ENCODE measurements at places on chromosomes 4 and X.

DNA sequence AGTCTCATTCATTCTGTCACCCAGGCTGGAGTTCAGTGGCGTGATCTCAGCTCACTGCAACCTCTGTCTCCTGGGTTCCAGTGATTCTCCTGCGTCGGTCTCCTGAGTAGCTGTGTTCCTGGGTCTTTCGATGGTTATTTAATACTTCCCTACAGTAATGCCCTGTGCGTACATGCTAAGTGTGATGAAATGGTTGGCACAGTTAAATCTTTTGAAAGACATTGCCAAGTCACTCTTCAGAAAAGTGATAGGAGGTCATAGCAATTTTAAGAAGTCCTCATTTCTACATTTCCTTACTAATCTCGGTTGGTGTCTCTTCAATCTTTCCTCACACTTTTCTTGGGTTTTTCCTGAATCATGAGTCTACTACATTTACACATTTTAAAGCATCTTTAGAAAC is 14.4 kb downstream of the HTT-AS start:
- no peak for DNase-seq

- no peak for DNase-seq
These were observed 4.5 kb downstream of the RAB39B start for GRCh38 chrX:155259752-155260151.

DNA sequence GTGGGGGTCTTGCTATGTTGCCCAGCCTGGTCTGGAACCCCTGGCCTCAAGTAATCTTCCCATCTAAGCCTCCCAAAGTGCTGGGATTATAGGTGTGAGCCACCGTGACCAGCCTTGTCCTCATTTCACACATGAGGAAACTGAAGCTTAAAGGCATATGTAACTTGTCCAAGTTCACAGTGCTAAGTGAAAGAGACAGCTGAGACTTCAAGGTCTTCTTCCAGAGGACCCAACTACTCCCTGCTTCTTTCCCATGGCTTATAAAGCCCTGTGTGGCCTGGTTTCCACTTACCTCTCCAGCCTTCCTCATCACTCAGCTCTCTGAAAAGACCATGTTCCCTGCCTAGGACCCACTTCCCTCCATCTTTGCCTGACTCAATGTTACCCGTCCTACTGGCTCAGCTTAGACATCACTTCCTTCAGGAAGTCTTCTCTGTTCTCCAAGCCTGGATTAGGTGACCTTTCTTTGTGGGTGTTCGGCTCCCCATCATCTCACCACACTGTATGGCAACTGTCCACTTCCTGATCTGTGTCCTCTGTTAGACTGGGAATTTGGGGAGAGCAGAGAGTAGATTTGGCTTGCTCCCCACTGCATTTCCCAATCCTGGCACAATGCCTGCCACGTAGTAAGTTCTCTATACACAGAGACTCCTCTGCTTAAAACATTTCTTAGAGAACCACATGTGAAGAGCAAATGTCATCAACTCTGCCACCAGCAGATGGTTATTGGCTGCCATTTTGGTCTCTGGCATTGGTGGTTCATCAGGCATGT is 30.4 kb upstream of the LAMP2 start:
- DNase-seq, result no peak

- no peak for DNase-seq
These were observed 1342.9 kb downstream of the ADGRL3 start for GRCh38 chr4:62543002-62543401.

GRCh38 chrX:23742174-23742696 is 841 bp downstream of the ACOT9 start:
- DNase-seq, result peak; percentile 79

DNA sequence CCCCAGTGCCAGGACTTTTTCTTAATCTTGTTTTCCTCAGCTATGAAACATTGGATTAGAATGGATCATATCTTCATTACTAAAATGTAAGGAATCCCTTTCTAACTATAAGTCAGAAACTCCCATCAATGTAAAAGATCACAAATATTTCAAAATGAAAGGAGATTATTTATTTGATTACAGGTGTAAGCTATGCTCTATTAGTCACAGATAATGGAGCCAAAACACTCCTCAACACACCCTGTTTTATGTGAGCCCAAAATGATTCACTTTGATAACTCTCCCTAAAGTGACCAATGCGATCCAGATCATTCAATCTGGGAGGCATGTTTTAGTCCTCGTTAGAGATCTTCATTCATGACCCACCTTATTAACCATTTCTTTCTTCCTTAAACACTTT is 566.7 kb upstream of the TENM3 start:
- DNase-seq, result no peak

- DNase-seq, result no peak
These were observed 5.8 kb downstream of the BEX4 start for GRCh38 chrX:103220511-103221323.

DNA sequence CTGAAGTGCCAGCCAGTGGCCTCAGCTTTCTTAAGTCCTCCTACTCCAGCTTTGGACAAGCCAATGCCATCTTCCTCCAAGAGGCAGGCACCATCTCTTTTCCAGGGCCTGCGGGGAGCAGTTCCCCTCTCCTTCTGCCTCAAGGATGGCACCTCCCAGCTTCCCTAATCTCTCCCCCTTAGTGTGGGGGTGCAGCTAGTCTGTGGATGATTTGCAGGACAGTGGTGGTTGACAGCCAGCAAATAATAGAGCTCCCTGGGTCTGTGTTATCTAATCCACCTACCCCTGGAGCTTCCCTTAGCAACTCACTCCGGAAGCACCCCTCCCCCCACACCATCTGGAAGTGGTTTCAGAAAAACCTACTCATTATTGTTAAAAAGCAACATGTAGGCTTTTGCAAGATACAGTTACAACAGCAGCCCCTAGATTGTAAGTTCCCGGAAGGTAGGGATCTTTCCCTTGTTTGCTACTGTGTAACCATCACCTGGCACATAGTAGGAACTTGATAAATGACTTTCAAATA is 247.1 kb downstream of the BCOR start:
- DNase-seq, result no peak

GRCh38 chrX:153519569-153520286 is 2.3 kb downstream of the ATP2B3 start:
- peak; percentile 21 for DNase-seq

DNA sequence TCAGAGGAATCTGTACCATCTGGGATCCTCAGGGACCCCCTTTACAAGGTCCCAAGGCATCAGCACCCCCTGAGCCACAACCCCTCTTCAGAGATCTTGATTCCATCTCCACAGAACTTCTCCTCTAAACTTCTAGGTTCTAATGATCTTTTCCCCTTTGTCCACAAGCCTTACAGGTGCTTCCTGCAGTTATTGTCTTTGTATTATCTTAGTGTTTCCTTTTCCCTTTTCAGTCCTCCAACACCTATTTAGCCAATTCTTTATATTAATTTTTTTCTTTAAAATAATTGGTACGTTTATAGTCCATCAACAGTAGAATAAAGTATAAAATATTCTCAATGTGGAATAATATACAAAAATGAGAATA is 35.2 kb upstream of the FAM241A start:
- no peak for DNase-seq

GRCh38 chrX:6941041-6941440 is 206.5 kb upstream of the STS start:
- DNase-seq, result peak; percentile 26

- no peak for DNase-seq
These were observed 131.8 kb downstream of the AFF1 start for GRCh38 chr4:87066403-87067123.

GRCh38 chr4:137421796-137422195 is 110.5 kb downstream of the PCDH18 start:
- no peak for DNase-seq

- DNase-seq, result no peak
These were observed 113.4 kb upstream of the TMEM47 start for GRCh38 chrX:34770511-34770910.

DNA sequence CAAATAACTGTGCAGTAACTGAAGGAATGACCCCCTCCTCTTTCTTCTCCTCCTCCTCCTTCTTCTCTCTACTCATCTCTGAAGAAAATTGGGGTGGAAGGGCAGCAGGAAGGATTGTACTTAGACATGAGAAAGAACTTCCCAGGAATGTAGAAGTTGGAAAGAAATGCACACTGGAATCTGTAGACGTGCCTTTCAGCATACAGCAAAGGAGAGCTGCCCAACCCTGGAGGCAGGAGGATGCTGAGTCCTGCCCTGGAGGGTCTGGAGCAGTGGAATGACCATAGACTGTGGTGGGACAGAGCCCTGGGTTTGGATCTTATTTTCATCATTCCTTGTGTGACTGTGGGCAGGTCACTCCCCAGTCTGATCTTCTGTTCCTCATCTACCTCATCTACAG is 80.1 kb downstream of the PJA1 start:
- DNase-seq, result no peak

DNA sequence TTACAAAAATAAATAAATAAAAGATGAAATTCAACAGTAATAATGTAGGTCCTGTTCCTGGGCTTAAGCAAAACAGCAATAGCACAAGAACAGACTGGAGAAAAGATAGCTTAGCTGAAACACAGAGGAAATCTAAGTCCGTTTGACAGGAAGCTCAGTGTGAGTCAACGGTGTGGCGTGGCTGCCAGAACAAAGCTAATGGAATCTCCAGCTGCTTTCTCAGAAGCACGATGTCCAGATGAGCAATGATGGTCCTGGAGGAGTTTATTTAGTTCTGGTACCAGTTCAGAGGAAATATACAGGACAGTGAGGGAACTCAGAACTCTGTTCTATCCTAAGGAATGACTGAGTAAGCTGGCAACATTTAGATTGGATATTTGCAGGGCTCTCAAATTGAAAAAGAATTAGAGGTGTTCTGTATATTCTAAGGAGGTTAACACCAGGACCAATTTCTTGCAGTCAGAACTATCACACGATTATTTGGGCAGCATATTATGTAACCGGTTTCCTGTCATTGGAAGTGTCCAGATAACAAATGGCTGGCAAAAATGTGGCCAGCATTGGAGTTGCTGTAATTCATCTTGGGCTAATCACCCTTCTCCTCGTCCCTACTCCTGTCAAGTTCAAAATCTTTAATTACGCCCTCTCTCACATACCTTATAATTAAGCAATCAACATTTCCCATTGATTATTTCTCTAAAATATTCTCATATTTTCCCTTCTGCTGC is 12.7 kb downstream of the GAB3 start:
- peak; percentile 66 for DNase-seq

- no peak for DNase-seq
These were observed 25.5 kb downstream of the MAGEA4 start for GRCh38 chrX:151938172-151938571.

- DNase-seq, result peak; percentile 42
These were observed 5.2 kb downstream of the APBB2 start for GRCh38 chr4:41209187-41209586.

DNA sequence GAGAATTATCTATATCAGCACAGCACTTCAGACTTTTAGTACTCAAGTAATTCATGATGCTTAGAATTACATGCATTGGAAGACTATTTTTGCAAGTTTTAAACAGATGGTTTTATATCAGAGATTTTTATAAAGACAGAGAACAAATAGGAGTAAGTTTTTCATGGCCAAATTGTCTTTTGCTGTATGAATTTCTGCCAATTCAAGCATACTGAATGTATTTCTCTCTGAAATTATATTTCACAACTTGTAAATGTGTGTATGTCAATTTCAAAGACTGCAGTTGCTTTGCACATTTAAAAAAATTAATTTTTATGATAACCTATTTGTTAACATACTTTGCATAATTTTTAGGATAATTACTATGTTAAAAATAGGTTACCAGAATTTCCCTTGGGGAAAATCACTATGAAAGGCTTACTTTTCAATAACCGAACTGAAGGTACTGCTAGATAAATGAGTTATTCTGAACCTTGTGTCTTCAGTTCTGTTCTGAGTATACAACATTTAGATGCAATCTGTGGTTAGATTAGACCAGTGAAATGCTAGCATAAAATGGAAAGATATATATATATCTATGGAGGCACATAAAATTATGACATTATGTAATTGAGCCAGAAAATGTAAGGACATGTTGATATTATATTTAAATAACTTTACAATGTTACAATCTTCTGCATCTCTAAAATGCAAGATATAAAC is 1344.2 kb upstream of the PABPC4L start:
- DNase-seq, result no peak

- DNase-seq, result no peak
These were observed 129.4 kb downstream of the FAT4 start for GRCh38 chr4:125444166-125444565.

- no peak for DNase-seq
These were observed 345.9 kb downstream of the FSTL5 start for GRCh38 chr4:161817914-161818313.

DNA sequence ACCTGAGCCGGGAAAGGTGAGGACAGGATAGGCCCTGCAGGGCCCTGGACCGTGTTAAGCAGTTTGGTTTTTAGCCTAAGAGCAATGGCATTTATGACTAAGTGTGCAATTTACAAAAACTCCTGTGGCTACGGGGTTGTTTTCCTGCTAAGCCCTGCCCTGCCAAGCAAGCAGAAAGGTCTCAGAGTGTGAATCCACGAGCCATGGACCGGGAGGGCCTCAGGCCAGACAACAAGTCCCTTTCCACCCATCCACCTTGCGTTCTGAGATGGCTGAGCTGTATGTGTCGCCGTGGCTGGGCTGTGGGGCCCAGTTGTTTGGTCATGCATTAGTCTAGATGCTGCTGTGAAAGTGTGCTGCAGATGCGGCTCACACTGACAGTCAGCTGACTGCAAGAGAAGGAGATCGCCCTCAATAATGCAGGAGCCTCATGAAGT is 33.9 kb upstream of the AFAP1 start:
- DNase-seq, result peak; percentile 89

DNA sequence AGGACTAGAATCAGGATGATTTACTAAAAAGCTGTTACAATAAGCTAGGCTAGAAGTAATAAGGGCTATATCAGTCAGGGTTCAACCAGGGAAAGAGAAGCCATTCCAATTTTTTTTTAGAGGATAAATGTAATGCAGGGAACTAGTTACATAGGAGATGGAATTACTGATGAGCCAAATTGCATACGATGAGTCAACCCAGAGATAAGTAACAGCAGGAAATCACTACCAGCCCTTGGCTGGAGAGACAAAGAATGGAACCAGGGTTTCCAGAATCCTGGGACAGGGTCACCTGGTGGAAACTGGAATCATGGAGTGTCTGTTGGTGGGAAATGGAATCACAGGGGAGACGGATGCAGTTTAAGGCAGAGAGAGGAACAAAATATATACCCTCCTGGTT is 13.1 kb upstream of the MAGEA4 start:
- DNase-seq, result no peak

GRCh38 chr4:14264437-14264836 is 636.9 kb upstream of the BOD1L1 start:
- DNase-seq, result peak; percentile 22

- no peak for DNase-seq
These were observed 263.8 kb downstream of the NKX6-1 start for GRCh38 chr4:84235126-84235944.

Measured in renal cortical epithelial cell (primary cell).